ENCODE measurements at places on chromosomes 16 and 17. TPM values are rescaled to one million over a fixed set of nuclear protein-coding genes. Genes with fewer than 3 reads are reported as not detected.
A peak's percentile ranks its signal among the peaks of the same experiment; 100 is the strongest.

DNA sequence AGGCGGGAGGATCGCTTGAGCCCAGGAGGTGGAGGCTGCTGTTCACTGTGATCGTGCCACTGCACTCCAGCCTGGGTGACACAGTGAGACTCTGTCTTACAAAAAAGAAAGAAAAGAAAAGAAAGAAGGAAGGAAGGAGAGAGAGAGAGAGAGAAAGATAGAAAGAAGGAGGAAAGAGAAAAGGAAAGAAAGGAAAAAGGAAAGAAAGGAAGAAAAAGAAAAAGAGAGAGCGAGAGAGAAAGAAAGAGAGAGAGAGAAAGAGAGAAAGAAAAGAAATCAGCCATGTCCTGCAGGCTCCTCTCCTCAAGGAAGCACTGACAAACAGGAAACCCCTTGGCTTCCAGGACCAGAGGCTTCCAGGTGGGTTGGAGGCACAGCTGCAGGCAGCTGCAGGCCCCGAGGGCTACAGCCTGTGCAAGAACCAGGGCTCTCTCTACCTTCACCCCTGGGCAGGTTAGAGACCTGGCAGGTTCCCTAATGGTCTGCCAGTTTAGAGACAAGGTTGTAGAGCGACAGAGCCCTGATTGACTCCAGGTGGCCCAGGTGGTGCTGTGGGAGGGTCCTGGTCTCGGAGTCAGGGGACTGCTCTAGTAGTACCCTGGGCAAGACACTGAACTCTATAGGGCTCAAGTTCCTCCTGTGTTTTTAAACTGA is 53.8 kb downstream of the PECAM1 start:
- no peak for DNase-seq

PLA2G15 gene
- 19.0 TPM for total RNA-seq

DNA sequence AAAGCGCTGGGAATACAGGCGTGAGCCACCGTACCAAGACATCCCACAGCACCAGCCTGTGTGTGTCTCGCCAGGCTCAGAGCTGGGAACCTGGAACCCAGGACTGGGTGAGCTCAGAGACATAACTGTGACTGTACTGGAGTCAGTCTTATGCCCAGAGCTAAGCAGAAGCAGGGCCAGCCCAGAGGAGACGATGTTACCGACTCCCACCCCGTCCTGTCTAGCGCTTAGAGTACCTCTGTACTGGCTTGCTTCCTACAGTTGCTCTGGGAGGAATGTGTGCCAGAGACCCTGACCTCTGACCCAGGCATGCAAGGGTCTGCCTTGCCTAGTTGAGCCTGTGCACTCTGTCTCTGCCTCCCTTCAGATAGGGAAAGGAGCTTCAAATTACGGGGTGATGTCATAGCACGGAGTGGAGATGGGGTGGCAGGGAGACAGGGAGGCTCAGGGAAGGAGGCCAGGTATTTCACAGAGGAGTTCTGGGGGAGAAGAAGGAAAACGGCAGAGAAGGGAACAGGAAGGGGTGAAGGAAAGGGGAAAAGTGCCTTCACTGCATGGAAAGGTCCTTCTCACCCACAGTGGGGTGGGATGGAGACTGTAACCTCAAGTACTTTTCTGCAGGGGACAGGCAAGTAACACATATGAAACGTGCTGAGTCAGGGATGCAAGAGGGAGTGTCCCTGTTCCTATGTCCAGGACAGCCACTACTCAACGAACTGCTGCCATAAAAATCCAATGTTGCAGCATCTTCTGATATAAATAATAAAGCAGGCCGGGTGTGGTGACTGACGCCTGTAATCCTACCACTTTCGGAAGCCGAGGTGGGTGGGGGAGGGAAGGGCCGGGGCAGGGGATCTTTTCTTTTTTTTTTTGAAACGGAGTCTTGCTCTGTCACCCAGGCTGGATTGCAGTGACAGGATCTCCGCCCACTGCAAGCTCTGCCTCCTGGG is 5.8 kb upstream of the ARMC5 start:
- DNase-seq, result peak; percentile 51

- no peak for DNase-seq
Observed at GRCh38 chr17:69058165-69058564, 2.6 kb downstream of the ABCA9 start.

- DNase-seq, result no peak
Observed at GRCh38 chr17:5700745-5701144, 116.4 kb upstream of the NLRP1 start.

- no peak for DNase-seq
Observed at GRCh38 chr16:54268766-54269165, 17.8 kb downstream of the IRX3 start.

CTRL gene
- 0.48 TPM for total RNA-seq

DNA sequence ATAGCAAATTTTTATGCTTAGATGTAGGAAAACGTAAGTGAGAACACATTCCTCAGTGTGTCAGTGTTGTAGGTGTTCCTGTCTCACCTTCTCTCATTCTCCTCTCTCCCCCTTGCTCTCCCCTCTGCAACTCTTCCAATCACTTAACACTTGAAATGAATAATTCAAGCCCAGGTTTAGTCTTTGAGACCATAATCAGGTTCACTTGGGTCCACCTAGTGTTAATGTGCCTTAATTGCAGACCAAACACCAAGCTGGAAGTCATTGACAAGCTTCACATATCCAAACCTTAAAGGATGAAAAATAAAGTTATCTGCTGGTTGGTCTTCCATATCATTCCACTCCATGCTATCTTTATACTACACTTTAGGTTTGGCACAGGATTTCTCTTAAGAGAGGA is 37.0 kb downstream of the STXBP4 start:
- DNase-seq, result no peak

USP32 gene
- 40.2 TPM for total RNA-seq

CRLF3 gene
- total RNA-seq, result 4.6 TPM

- DNase-seq, result no peak
Observed at GRCh38 chr17:48692049-48692448, 30.3 kb downstream of the PRAC1 start.

DNA sequence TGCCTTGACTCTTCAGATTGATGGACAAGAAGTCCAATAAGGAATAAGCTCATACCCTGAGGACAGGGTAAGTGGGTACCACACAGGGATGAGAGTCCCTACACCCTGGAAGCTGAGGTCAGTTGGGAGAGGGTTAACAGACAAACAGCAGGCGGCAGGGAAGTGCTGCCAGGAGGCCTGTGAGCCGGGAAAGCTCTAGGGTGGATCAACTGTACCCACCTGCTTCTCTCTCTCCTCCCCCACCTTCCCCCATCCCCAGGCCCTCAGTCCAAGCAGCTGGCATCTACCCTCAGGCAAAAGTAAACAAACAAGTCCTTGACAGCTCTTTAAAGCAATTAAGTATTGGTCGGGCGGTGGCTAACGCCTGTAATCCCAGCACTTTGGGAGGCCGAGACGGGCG is 20.7 kb upstream of the MYLK3 start:
- no peak for DNase-seq

DNA sequence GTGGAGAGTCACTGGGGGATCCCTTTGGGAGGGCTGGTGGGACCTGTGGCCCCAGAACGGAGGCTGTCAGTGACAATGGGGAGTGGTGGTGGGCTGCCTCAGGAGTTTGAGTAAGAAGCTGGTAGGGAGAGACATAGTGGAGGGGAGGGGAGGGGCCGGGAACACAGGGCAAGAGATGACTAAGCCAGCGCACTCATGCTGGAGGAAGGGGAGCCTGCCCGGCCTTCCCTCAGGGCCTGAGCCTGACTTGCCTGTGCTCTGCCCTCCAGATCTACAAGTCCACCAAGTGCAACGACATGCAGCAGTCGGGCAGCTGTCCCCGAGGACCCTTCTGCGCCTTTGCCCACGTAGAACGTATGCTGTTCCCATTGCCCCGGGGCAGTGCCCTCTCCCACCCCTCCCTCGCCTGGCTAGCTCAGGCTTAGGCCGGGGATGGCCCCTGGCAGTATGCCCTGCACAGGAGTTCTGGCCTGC is 29.3 kb downstream of the UNC13D start:
- no peak for DNase-seq

- no peak for DNase-seq
Observed at GRCh38 chr17:58576679-58577367, 62.4 kb upstream of the MTMR4 start.

ALOXE3 gene
- not detected for total RNA-seq

DNA sequence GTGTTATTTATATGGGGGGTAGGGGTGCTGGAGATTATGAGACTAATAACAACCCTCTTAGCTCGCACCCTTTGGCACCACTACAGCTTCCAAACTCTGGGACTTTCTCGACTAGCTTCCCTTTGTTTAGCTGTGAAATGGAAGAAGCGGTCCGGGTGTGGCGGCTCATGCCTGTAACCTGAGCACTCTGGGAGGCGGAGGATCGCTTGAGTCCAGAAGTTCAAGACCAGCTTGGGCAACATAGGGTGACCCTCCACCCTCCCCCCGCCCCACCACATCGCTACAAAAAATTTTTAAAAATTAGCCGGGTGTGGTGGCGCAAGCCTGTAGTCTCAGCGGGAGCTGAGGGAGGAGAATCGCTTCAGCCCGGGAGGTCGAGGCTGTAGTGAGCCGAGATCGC is 814 bp upstream of the CDH3 start:
- peak; percentile 34 for DNase-seq

DNA sequence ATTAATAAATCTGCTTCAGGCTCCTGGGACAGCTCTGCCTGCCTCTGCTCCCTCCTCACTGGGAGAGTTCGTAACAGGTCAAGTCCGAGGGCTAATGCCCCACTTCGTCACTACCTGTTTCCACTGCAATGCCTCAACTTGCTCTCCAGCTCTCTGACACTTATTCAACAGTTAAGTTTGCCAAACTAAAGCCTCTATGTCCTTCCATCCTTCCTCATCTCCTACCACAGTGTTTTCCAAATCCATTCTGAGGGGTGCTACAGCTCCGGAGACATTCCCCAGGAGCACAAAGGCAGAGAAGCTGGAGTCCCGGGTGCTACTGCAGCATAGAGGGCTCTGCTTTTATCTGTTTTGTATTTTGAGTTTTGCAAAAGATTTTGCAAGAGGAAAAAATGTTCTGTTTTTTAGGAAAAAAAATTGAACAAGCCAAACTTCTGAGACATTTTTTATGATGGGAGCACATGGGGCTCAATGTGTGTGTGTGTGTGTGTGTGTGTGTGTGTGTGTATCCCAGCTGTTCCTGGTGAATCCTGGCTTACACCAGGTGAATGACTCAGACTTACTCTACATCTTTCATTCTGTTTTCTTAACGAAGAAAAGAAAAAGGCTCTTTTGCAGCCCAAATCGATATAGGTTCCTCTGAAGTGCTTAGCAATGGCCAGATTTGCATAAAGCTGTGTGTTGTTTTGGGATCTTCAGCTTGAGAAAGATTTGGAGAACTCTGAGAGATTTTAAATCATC is 46.1 kb upstream of the MYOCD start:
- peak; percentile 79 for DNase-seq

BRICD5 gene
- total RNA-seq, result 3.6 TPM

Measured in umbilical cord (tissue), 2 donors.